Kidney glomerular epithelial cell (primary cell): ENCODE measurements at places on chromosomes 2 and 18.

DNA sequence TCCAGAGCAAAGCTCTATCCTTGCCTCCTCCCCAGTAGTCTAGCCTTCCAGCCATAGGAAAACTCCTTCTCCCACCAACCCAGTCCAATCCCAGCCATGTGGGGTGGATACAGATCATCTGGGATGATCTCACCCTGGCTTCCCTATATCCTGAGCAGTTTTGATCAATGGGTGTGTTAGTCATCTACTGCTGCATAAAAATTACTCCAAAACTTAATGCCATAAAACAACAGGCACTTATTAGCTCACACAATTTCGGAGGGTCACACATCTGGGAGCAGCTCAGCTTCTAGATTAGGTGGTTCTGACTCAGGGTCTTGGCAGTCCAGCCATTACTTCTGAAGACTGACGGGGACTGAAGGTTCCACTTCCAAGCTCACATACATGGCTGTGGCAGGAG is 190.4 kb downstream of the SPP2 start:
- DNase-seq, result peak; percentile 71

DNA sequence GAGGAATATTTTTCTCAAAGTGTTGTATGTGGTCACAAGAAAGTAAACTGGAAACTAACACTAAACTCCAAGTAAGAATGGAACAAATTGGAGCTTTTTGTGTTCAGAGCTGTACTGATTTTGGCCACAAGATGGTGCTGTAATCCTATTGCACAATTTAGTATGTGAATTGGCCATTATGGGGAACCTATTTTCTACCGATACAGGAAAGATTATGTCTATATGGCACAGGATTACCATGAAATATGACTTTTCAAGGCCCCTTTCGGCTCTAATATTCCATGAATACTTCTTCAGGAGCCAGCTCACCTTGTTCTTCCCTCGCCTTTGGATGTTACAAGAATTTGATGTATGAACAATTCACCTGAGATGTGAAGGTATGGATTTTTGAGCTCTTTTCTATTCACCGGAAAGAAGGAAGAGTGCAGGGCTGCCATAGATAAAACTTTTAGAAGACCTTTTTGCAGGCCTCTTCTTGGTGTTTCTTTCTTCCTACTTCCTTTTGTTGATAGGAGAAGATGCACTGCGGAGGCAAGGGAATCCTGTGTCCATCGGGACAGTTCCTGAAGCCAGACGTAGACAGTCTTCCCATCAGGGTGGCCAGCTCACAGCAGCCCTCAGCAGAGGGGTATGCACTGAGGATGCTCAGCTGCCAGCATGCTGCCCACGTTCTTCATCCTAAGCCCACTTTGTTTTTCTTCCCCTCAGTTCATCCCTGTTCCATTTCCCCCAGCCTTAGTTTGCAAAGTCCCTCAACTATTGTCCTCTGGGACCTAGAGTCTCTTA is 13.3 kb downstream of the MRPL44 start:
- DNase-seq, result peak; percentile 42

GRCh38 chr2:228731517-228731916 is 539.6 kb downstream of the PID1 start:
- DNase-seq, result peak; percentile 88

DNA sequence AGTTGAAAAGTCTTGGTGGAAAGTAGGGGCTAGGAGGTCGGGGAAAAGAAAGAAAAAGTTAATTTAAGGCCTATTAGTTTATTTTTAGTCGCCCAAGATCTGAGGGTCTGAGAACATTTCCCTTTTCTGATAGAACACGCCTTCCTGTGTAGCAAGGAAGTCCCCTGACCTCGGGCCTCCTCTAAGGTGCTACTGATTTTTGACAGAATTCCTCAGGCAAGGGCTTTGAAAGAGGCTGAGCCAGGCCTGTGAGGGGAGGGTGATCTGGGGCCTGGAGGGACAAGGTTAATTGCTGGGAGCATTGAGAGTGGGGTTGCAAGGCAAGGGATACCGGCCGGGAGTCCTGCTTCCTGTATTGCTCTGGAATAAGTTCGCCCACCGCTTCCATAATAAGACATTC is 131.4 kb upstream of the MYCN start:
- no peak for DNase-seq

GRCh38 chr2:43491065-43491639 is 104.7 kb downstream of the THADA start:
- no peak for DNase-seq

DNA sequence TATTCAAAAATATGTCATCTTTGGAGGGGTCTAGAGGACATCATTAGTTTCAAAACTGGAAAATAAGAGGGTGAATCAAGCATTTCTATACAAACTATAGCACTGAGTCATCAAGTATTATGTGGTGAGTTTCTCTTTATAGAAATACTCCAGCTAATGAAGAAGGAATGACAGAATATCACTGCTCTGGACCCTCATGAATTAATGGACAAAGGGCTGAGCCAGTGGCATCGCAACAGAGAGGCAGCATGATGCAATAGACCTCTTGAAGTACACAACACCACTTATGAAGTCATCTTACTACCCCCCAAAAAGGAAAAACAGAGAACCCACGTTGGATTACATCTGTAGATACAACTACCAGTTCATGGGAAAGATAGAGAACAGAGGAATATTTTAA is 27.4 kb upstream of the EIF2AK3 start:
- DNase-seq, result no peak

DNA sequence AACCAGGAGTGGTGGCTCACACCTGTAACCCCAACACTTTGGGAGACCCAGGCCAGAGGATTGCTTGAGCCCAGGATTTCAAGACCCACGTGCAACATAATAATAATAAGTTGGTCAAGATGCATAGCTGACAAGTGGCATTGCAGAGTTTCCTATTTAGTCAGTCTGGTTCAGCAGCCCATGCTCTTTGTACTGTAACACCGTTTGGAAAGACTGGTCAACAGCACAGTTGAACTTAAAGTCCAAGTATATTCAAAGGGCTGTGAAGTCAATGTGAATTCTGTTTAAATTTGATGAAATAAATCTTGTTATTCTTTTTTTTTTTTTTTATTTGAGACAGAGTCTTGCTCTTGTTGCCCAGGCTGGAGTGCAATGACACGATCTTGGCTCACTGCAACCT is 1.5 kb upstream of the TRMT61B start:
- no peak for DNase-seq

DNA sequence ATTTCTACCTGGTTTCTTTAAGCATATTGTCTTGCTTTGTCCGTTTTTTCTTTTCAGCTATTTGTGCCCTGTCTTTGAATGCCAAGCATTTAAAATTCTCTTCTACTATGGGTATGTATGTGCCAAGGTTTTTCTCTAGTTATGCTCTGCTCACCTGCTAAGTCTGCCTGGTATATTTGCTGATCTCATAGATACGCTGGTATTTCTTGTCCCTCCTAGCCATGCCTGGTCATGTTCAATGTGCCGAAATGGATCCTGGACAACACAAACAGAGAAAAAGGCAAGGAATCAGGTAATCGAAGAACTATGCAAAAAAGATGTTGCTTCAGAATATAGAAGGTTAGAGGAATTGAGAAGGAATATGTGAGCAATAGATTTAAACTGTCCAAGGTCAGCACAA is 14.9 kb upstream of the KDM3A start:
- no peak for DNase-seq

DNA sequence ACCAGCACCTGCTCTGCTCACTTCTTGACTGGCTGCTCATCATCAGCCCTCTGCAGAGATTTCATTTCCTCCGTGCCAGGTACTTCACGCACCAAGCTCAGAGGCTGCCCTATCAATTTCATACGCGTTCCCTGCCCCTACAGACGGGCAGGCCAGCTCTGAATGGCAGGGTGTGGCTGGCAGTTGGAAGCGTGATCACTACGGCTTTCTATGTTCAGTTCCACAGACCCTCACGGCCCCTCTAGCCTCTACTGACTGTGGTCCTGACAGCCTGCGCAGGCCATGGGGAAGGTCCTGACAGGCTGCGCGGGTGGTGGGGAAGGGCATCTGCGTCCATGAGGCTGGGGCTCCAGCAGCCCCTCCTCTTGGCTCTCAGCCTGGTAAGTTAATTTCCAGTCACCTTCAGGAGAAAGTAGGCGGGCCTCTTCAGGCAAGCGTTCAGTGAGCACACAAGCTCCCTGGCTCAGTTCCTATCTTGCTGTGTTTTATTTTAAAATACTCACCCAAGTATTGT is 154.8 kb downstream of the ZNF236 start:
- no peak for DNase-seq

DNA sequence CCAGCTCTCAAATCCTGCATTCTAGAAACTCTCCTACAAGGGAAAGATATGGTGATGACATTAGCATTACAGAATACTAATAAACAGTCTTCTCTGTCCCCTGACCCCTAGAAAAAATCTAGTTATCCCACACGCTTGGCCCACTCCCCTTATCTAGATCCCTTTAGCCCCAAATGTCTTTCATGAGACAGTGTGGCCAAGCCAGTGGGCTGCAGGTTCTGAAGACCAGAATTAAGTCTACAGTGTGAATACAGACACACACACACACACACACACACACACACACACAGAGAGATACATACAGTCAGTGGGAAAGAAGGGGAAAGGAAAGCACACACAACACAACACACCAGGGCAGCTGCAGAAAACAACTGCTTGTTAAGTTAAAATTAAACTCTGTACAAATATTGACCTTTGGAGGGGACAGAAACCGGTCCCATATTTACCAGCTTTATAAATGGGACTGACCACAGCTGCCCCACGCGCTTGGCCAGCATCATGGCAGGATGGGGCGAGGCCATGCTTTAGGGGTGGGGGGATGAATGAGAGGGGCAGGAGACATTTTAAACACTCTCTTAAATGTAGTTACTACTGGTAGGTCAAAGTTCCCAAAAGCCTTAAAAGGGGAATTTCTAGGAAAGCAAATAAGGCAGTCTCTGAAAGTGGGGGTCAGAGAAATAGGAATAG is 49.1 kb downstream of the NHEJ1 start:
- no peak for DNase-seq

GRCh38 chr2:110644357-110644756 is 33.5 kb downstream of the BUB1 start:
- no peak for DNase-seq

DNA sequence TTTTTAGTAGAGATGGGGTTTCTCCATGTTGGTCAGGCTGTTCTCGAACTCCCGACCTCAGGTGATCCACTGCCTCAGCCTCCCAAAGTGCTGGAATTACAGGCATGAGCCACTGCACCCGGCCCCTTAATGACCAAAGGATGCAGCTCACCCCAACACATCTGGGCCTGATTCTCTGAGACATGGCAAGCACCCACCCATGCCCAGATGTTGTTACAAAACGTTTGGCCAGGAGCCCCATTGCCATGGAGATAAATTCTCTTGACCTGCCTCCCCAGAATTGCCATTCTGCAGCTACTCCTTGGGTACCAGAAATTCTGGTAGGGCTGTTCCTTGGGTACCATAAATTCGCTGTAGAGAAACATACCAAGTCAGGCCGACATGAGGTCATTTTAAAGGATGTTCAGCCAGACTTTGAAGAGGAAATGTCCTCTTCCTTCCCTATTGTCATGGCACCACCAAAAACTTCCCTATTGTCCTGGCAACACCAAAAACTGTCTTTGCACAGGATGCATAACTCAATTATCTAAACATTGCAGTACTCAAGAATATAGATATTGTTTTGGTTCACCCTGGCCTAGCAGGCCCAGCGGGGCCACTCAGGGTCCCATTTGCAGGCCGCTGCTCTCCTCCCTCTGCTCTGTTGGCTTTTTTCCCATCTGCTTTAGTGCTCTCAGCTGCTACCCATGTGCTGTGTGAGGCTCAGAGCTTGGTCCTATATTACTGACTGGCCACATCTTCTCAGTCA is 160.9 kb upstream of the TTC39C start:
- DNase-seq, result no peak

DNA sequence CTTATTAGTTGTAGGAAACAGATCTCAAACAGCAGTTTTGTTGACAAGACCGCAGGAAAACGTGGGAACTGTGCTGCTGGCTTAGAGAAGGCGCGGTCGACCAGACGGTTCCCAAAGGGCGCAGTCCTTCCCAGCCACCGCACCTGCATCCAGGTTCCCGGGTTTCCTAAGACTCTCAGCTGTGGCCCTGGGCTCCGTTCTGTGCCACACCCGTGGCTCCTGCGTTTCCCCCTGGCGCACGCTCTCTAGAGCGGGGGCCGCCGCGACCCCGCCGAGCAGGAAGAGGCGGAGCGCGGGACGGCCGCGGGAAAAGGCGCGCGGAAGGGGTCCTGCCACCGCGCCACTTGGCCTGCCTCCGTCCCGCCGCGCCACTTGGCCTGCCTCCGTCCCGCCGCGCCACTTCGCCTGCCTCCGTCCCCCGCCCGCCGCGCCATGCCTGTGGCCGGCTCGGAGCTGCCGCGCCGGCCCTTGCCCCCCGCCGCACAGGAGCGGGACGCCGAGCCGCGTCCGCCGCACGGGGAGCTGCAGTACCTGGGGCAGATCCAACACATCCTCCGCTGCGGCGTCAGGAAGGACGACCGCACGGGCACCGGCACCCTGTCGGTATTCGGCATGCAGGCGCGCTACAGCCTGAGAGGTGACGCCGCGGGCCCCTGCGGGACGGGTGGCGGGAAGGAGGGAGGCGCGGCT is at the start of gene TYMS:
Gene TYMS, plus strand, starts transcription at position 343 of the 690 bp plus-strand sequence. Its CDS starts 90 bp downstream, at position 433.
- peak; percentile 36 for DNase-seq

GRCh38 chr18:71808616-71809015 is 735.5 kb downstream of the CBLN2 start:
- DNase-seq, result no peak

DNA sequence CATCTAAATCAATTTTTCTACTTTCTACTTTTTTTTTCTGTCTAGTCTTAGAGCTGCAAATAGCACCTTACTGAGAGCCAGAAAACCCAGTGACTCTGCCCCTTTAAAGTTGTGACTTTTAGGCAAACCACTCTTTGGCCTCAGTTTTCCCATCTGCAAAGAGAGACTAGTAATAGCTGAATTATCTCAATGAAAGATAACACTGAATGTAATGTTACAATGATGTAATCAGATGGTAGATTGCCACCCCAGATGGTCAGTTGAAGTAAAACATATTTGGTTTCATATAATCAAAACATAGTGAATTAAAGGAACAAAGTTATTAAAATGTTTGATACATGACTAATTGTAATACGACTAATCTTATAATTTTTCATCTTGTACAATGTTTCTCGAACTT is 5.0 kb upstream of the APCDD1 start:
- DNase-seq, result no peak

DNA sequence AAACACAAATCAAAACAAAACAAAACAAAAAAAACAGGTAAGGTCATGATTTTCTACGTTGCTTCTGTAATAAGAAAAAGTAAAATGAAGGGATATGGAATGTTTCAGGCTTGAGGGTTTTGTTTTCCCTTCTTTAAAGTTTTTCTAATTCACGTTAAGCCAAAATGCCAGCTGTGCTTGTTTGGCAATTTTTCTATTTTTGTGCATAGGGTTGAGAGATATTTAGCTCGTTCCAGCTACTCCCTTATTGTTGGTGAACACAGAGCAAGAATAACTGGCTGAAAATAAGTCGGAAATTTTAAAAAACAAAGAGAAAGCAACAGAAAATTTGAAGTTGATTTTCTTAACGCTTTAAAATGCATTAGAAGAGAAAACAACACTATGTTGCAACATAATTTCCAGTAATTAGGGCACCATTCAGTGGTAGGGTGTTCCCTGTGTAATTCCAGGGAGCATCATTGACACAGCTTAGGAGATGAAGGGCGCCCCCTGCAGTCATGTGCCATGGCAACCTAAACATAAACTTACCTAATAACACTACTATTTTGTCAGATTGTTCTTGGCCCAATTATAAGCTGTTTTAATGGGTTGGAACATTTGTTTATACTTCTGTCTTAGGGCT is 99.5 kb downstream of the DTNA start:
- peak; percentile 29 for DNase-seq
